ENCODE measurements at places on chromosomes 5 and 9.

DNA sequence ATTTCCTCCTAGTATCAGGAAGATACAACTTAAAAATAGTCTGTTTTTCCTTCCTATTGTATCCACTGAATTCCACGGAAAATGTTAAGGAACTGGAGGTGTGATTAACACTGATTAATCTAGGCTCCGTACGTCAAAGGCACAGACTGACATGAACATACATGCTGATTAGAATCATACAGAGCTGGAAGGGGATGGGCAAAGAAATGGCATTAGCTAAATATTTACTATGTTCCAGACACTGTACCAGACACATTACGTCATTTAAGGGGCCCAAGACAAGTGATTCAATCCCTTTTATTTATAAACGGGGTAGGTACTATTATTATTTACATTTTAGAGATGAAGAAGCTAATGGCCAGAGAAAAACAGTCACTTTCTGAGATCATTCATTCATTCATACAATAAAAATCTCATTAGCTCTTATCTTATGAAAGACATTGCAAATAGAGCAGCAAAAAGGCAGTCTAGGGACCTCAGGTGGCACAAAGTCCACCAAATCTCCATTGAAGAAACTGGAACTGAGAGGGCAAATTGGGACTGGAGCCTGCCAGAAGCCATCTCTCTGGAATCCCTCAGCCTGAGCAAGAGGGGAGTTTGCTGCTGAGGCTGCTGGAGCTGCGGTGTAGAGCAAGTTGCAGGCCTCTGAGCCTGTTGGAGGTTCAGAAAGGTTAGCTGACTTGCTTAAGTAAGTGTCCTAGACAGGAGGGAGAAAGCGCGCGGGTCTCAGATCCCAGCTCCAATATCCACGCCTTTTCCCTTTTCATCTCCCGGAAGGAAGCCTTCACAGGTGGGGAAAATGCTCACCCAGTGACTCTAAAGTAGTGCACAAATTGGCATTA, 1.6 kb upstream of the TGFBR1 start:
- DNase-seq, result no peak

DNA sequence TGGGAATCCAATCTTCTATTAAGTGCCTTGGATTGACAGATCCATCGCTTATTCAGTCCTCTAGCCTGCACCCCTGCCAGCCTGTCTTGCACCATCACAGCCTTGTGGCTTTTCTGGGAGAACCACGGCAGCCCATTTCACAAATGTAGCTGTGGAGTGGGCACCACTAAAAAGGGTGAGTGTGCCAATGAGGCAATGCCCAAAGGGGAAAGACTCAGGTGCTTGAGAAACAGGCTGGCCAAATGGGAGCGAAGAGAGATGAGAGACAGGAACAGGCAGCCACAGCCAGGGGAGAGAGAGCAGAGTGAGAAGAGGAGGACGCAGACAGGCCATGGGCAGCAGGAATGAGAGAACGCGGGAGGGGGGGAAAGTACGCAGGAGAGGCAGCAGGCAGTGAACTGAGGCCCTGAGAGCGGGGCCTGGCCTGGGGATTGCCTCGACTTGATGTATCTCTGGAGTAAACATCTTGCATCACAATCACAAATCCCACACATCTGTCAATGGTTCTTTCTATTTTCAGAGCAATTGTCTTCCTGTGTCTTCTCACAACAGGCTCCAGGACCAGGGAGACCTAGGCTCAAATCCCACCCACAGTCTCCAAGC, 173.1 kb downstream of the SYK start:
- DNase-seq, result no peak

- no peak for DNase-seq
These were observed 437.1 kb upstream of the TLE4 start for GRCh38 chr9:79134654-79135053.

GRCh38 chr5:172833372-172833685, 722 bp upstream of the ERGIC1 start:
- DNase-seq, result no peak

- no peak for DNase-seq
These were observed 12.6 kb downstream of the DNM1 start for GRCh38 chr9:128215491-128216409.

DNA sequence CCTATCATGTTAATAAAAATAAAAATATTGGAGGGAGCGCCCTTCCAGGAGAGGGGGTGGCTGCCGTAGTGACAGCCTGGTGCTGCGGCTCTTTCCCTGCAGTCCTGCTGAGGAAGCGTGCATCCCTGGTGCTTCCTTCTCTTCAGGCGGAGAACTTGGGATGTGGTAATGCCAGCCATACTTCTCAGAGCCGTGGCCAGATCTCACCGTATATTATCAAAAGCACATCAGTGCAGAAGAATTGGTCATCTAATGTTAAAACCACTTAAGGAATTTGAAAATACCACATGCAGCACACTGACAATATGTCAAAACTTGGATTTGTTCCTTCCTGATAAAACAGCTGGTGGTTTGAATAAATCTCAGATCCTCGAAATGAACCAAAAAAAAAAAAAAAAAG, 17.7 kb downstream of the C9orf40 start:
- no peak for DNase-seq

GRCh38 chr9:76539180-76539579, 80.2 kb downstream of the GCNT1 start:
- DNase-seq, result no peak

Measured in breast epithelium (tissue), 4 donors.